Muscle of back (tissue), 13 donors: ENCODE measurements at places on chromosomes 3 and 15.

DNA sequence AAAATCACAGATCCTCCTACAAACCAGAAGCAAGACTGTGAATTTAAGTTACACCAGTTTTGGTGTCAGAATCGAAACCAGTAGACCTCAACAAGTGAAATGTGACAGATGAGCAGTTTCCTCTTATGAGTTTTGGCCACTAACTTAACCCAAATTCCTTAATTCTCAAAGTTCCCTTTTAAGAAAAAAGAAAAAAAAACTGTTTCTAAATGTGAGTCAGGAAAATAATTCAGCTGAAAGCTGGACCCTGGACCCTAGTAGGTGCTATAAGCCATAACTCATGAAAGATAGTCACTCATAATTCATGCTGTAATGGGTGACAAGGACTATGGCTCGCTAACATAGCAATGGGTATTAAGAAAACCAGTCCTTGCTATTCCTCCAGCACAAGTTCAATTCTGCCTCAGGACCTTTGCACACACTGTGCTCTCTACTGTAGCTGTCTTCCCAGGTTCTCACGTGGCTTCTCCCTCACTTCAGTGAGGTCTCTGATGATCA lies 9.0 kb upstream of the THRB start:
- DNase-seq: no peak

DNA sequence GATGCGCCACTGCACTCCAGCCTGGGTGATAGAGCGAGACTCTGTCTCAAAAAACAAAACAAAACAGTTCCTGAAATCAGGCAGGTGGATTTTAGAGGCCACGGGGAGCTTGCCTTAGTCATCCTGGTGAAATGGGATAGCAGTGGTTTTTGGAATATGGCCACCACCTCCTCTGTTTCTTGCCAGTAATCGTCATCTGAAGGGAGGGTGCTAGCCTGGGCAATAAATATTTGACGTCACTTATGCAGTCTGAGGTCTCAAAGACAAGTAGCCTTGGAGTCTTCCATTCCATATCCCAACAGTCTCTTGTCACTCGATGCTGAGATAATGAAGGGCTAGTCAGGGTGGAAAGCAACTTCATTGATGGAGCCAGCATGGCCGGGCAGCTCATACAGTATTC lies 55.2 kb downstream of the KCNAB1 start:
- no peak for DNase-seq

GRCh38 chr3:69509288-69509687 lies 123.4 kb upstream of the FRMD4B start:
- DNase-seq: no peak

DNA sequence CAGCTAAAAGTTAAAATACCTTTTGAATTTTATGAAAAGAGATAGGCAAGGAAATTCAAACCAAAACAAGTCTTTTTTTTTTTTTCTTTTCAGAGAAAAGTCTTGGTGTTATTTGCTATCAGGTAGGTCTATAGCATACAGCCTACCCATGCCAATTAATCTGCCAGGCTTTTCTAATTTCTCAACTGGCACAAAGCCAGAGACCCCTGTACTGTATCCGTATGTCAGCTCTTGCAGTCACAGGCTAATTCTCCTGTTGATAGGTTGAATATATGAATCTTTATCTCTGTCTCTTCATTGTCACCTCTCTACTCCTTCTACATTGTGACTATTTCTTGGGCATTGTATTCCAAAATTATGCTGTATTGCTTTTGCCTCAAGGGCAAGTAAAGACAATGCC lies 133.4 kb downstream of the IL5RA start:
- no peak for DNase-seq

DNA sequence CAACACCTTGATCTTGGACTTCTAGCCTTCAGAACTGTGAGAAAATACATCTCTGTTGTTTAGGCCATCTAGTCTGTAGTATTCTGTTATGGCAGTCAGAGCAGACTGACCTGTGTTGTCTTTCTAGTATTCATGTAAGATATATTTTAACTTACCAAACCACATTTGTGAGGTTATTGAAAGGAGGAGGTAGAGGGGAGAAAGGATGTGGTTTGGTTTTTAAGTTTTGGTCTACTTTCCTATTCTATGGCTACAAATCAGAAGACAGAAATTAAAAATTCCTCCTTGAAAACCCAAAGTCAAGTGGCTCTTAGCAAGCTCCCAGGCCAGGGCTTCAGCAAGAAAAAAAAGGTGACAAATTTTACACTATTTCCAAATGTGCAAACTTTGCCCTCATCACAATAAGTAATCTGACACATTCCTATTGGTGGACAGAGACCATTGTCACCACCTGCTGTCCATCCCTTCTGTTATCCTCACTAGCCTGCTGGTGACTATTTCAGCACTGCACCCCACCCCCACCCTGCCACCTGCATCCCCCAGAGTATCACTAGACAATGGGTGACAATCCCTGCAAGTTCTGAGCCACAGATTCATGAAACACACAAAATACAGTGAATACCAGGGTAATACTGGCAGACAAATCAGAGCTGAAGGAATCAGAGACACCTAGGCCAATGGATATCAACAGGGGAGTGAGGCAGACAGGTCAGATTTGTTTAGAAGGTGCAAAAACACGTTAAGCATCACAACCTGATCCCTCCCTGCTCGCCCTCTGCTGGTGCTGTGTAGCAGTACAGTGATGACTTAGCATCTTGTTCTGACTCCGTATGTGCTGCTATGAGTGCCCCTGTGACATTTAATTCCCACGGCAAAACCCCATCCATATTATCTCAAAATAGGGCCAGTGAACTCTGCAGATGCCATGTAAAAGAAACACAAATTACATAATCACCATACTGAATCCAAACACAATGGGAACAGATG lies 79.0 kb upstream of the DCLK3 start:
- no peak for DNase-seq

DNA sequence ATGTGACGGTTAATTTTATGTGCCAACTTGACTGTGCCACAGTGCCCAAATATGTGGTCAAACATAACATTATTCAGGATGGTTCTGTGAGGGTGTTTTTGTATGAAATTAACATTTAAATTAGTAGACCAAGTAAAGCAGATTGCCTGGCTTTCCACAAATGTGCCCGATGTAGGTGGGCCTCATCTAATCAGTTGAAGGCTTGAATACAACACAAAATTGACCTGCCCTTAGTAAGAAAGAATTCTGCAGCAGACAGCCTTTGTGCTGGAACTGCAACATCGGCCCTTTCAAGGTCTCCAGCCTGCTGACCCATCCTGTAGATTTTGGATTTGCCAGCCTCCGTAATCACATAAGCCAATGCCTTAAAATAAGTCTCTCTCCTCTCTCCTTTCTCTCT lies 215.9 kb downstream of the MEX3B start:
- no peak for DNase-seq

GRCh38 chr15:53525894-53526293 lies 233.6 kb downstream of the WDR72 start:
- DNase-seq: no peak

- DNase-seq: peak; percentile 48
Measured at GRCh38 chr15:57026016-57026592, 107.7 kb downstream of the TCF12 start.

DNA sequence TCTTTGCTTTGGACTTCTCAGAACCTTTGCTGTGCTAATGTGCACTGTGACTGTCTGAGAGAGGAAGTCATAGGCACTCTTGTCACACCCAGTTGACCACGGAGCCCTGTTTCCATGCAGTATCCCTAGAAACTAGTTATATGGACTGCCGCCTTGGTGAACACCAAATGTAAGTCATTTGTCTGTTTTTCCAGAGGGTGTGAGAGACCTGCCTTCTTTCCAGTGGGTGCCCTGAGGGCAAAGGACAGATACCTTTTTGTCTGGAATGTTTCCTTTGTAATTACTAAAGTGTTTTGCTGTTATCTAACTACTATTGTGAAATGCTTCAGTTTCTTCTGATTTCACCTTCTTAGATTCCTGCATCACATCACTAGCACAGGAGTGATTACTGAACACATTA lies 91.8 kb downstream of the LARS2 start:
- DNase-seq: no peak

GRCh38 chr15:73560501-73561117 lies 72.6 kb downstream of the NPTN start:
- peak; percentile 77 for DNase-seq

DNA sequence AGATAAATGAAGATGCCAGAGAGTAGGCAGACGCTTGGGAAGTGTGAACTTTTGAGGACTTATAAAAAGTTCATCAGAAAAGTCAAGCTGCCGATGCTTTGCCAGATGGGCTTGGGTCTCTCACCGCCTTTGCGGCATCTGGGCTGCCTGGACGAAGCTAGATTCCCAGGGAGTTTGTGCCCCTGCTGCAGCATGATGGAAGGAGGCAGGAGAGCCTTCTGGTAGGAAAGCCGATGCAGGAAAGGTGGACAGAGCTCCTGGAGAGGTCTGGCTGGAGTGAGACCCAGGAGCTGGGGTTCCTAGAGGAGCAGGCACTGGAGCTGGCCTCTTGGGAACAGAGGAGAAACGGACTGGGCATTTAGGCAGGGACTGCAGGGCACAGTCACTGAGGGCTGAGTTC lies 51.9 kb upstream of the ATP2B2 start:
- no peak for DNase-seq

- no peak for DNase-seq
Measured at GRCh38 chr3:48038971-48039481, 22.8 kb upstream of the MAP4 start.

DNA sequence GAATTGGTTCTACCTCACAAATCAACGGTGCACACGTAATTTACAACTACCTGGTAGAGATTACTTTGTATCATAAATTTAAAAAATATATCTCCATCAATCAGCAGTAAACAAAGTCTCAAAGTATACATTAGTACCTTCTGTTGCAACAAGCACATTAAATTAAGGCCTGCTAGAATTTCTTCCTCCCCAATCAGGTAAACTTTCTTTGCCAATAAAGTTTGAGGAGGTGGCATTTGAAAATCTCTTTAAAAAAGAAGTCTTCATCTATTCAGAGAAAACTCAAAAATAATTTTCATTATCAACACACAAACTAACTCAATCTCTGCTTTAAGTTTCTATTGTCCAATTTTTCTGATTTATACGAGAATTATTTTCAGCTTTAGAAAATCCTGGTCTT lies 4.4 kb downstream of the CCNL1 start:
- DNase-seq: no peak

GRCh38 chr15:39406485-39406884 lies 174.4 kb upstream of the THBS1 start:
- DNase-seq: no peak

- no peak for DNase-seq
Measured at GRCh38 chr15:42836251-42836650, 84.3 kb downstream of the TTBK2 start.

- DNase-seq: no peak
Measured at GRCh38 chr3:2589336-2589969, 490.8 kb downstream of the CNTN4 start.

DNA sequence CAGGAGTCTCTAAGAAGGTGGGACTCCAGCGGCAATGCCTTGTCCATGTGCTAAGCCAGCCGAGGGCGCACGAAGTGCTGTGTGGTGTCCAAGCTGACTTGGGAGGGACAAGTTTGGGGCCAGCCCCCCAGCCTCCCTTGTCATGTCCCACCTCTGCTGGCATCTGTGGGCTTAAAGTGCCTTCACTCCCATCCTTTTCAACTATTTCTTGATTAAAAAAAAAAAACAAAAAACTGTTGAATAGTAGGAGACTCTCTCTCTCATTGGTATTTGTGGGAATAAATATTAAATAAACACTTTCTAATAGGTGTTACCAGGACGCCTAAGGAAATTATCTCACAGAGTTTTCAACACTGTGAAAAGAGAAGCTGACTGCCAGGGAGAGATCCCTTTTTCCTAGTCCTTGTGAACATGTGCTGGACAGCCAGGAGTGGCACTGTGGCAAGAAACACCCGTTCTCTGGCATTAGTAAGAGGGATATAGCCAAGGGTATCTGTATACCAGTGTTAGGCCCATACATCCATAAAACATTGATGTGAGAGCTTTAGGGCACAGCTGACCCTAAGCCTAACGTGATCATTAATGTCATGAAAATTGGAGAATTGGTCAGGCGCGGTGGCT lies 158.0 kb downstream of the IGF1R start:
- DNase-seq: no peak

GRCh38 chr3:108897883-108898282 lies 55.8 kb downstream of the GUCA1C start:
- DNase-seq: no peak

GRCh38 chr3:27378331-27378730 lies 9.1 kb upstream of the NEK10 start:
- DNase-seq: no peak

DNA sequence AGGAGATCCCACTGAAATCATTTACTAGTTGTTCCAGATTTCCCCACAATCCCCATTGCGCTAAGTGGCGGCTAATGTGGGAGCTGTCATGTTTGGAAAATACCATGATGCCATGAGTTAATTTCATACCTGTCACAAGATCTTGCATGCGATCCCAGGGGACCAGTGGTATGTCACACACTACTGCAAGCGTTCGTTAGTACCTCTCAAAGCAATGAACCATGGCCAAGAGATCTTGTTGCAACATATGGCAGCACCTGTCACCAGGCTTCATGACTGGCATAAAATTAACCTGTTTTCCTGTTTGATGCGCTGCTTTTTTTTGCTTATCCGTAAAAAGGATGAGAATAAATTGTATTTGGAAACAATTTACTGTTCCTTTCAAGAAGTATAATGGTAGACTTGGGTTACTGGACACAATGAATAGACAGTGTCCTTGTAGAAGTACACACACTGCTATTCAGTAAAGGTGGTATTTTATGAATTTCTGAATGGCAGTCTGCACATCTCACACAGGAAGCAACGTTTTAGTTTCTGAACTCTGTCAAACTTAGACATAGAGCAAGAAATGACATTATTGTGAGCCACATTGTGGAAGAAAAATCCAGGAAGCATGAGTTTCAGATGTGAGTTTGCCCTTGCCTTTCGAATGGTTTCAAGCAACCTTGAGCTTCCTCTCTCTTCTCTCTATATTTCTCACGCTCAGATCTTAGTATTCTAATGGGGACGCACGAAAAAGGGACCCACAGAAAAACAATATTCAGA lies 81.9 kb downstream of the CHL1 start:
- peak; percentile 5 for DNase-seq
